ENCODE measurements at places on chromosomes 11 and 22.

GRCh38 chr11:126603486-126603885, 248.0 kb downstream of the ST3GAL4 start:
- DNase-seq: no peak

DNA sequence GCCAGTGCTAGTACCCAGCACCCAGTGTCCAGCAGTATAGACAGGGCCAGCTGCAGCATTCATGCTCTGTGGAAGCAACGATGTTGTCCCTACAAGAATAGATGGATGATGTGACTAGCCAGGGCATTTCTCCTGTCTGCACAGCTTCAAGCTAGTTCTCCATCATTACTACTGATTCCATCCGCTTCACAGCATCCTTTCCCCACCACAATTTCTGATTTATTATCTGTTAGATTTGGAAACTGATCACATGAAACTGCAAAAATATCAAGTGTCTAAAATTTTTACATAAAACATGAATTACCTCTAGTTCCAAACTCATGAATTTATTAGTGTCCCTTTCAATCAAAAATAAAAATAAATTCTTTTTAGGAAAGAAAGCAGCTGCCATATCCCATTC, 138.9 kb upstream of the POU2AF2 start:
- no peak for DNase-seq

DNA sequence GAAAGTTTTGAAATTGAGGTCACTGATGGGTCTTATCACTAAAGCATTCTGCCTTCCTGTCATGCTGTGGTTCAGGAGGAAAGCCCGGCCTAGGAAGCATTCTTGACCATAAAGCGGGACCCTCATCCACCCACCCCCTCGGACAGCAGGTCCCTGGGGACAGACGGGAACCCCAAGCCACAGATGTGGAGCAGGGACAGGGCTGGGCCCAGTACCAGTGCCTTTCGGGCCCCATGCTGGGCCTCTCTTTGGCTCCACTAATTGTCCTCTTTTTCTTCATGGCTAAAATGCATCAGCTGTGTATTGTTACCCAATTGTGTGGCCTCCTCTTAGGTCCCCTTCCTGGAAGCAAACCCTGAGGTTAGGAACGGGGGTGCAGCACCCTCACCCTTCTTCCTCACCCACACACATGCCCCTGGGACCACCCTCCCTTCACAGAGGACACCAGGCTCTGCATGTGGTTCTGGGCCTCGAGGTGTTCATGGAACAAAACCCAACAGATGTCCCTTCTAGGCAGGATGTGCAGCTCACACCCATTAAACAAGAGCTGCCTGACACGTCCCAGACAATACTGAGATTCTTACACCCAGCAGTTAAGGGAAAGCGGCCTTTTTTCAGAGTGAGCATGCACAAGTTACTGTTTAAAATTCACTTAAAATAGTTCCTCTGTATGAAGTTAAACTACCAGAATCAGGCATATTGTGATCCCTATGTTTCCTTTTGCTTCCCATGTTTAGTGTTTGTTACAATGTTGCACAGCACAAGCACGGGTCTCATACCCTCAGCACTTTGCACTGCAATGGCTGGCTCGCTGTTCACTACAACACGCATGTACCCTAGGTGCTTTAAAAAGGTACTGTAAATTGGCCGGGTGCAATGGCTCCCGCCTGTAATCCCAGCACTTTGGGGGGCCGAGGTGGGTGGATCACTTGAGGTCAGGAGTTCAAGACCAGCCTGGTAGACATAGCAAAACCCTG, 807.6 kb downstream of the BRD1 start:
- no peak for DNase-seq

DNA sequence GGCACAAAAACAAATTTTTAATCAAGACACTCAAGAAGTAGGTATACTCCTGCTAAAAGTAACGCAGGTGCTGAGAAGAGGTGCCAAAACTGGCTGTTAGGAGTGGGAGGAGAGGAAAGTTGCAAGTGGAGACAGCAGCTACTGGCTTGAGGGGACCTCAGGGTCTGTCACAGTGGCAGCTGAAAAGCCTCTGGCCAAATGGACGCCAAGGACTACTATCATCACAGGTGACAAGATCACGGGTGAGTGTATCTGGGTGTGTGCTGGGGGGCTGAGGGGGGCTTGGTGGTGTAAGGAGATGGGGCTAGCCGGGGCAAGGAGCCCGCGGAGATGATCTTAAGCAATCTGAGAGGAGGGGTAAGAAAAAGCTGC, 687 bp downstream of the ZNF202 start:
- no peak for DNase-seq

DNA sequence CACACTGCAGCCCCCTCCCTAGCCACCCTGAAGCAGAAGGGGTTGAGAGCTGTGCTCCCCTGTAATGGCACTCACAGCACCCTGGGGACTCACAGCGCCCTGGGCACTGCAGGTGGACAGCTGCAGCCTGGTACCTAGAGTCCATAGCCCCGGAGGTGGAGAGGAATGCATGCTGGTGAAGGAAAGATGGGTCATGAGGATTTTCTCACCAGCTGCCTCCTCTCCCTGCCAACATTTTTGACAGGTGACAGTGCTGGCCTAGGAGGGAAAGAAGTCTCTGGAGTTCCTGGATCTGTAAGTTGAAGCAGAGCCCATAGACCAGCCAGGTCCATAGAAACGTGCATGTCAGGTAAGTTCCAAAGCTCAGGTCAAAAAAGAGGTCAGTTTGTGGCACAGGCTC, 330.5 kb downstream of the TENM4 start:
- no peak for DNase-seq

DNA sequence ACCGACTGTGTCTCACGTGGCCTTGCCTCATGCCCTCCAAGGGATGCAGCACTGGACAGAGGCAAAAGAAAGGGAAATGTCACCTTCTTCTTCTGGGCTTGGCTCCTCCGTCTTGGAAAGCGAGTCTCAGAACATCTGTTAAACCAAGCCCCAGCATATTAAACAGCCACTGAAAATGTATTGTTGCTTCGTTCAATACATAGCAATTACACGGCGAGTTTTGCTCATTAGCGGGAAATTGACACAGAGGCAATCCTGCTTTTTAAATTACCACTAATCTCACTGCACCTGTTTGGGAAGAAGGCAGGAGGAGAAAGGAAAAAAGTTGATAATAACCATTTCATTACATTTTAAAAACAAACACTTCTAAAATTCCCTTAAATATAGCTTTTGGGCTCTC, 72.1 kb downstream of the SEZ6L start:
- no peak for DNase-seq

- DNase-seq: peak; percentile 30
These were observed 7.9 kb downstream of the MRPL16 start for GRCh38 chr11:59802639-59803176.

DNA sequence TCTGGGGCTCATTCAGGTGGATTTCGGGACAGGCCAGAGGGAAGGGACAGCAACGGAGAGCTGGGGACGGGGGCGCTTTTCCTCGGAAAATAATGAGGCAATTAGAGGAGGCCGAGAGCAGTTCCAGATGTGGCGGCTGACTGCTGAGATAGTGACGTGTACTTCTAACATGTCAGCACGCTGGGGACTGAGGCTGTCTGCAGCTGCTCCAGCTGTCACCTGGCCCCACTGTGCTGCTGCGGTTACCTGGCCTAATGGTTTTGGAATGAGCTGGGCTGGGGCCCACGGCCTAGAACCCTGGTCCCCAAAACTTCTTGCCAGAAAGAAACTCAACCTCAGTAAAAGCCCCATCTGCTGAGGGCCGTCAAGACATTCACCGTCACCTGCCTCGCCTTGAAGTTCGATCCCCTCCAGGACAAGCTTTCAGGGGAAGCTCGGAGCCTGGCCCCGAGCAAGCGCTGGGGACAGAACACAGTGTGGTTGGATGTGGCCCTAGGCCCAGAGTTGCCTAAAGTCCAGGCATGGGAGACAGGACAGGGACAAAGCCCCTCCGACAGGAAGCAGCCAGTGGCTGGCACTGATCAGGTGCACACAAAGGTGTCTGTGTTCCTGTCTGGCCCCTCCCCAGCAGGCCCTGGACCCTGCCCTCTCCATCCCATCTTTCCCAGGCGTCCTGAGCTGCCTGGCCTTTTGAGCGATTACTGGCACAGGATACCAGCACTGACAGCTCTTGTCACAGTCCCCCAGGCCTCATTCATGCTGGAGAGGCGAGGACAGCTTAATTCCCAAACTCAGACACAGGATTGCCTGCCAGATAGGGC, 22.1 kb downstream of the RPUSD4 start:
- no peak for DNase-seq

DNA sequence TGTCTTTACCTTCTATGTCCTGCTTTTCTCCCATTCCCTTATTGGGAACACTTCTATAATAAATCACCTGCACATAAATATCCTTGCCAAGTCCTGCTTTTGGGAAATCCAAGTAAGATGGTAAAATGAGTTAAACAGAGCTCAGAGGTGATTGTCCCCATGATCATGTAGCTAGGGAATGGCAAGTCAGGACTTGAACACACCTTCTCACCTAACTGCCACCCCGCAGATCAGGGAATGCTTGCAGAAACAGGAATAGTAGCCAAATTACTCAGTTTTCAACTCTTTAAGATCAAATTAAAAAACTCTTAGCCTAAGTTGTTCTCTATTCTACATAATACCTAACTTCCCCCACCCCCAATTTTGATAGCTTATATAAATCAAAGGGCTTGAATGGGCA, 16.0 kb downstream of the OOSP3 start:
- DNase-seq: no peak

DNA sequence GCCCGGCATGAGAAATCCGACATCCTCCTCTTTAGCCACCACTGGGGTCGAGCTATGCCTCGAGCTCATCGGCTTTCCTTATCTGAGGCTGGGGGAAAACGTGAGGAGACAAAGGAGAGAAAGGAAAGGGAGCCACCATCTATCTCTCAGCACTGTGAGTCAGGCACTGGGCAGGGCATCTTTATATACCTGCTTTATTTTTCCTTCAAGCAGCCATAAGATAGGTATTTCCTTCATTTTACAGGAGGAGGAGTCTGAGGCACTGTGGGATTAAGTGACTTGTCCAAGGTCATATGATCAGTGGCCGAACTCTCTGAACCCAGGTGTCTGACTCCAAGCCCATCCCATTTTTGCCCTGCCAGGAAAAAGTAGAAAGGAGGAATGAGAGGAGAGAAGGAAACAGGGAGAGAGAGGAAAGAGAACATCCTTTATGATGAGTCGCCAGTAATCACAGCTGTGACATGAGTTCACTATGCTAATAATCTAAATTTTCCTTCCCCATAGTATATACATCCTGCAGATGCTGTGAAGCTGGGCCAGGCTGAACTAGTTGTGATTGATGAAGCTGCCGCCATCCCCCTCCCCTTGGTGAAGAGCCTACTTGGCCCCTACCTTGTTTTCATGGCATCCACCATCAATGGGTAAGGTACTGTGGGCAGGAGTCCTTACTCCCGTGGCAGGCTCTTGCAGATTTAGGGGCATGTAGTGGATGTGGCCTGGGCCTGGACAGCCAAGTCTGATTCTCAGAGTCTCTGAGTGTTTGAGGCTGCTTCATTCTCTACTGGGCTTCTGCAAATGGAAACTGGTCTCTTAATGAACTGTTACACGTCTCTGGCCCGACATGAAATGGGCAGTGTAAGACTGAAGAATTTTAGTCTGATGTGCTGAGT, 21.8 kb downstream of the NAT10 start:
- no peak for DNase-seq

DNA sequence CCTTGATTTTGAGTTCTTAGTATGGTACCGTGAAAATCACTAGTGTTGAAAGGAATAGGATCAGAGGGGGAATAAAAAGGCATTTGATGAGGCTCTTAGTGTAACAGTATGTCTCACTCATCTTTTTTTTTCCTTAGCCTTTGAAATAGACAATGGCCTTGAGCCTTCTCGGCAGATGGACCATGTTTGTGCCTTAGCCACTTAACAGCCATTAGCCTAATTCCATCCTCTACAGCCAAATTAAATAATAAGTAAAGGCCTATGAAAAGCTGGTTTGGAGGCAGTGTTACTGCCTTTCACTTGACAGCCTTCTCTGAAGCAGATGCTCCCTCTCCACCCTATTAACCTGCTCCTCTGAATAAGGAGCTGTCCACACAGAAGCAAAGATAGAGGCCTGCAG, 580.7 kb downstream of the NTM start:
- no peak for DNase-seq

DNA sequence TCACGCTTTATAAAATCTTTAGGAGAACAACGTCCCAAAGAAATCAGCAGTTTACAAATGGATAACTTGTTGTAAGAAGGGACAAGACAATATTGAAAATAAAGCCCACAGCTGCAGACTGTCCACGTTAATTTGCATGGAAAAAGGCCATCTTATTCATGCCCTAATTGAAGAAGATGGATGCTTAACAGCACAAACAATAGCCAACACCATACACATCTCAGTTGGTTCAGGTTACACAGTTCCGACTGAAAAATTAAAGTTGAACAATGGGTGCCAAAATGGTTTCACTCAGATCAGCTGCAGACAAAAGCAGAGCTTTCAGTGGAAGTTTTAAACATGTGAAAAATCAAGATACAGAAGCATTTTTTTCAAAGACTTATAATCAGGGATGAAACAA, 314.2 kb downstream of the RAB38 start:
- no peak for DNase-seq

GRCh38 chr11:36426226-36426848, 83.7 kb downstream of the TRAF6 start:
- no peak for DNase-seq

DNA sequence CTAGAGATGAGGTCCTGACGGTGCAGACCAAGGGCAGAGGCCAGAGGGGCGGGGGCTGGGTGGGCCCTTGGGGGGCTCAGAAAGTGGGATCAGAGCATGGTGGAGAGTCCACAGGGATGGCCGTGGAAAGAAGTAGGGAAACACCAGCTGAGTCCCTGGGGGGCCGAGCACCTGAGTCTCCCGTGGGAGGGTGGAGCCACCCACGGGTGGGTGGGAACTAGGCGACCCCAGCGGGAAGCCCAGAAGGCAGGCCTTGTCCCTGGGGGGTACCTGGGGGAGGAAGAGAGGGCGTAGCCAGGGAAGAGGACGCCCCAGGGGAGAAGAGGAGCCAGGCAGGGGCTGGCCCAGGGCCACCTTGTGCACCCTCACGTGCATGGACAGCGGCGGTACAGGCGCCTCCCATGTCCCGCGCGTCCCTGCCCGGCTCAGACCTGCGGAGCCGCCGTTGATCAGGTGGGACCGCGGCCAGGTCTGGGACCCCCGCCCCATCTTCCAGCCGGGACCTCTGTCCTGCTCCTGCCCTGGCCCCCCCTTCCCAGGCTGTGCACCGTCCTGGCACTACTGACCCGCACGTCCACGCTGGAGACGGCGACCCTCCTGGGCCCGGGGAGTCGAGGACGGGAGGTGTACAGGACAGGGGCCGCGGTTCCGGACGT, 10.2 kb downstream of the CRELD2 start:
- DNase-seq: no peak

DNA sequence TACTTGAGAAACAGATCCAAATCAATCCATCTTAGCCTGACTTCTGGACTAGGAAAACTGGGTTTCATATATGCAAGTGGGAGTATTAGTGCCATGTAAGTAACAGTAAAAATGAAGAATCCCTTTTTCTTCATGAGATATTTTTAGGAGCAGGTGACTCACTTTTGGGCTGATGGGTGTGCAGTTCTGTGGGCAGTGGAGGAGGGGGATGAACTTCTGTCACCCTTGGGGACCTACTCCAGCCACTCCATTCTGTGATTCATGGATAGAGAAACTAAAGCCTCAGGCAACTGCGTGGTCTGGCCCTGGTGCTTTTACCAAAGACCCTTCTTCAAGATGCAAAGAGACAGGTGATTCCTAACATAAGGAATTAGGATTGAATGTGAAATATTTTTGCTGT, 208.6 kb upstream of the NARS2 start:
- DNase-seq: no peak

Data from DND-41 (cell line).